ENCODE measurements at places on chromosomes 13 and 19. TPM values are rescaled to one million over a fixed set of nuclear protein-coding genes. Genes with fewer than 3 reads are reported as not detected.

DNA sequence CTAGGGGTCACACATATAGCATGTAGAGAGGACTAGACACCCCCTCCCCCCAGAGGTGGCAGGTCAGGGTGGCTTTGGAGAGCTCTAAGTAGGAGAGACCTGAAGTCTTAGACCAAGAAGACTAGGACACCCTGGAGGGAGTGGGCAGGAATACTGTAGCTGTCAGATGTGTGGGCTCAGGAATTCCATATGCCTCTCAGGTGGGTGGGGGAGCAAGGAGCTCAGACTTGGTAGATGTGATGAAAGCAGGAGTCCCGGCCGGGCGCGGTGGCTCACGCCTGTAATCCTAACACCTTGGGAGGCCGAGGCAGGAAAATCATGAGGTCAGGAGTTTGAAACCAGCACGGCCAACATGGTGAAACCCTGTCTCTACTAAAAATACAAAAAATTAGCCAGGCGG lies 1.6 kb downstream of the CRB3 start:
- no peak for DNase-seq

DNA sequence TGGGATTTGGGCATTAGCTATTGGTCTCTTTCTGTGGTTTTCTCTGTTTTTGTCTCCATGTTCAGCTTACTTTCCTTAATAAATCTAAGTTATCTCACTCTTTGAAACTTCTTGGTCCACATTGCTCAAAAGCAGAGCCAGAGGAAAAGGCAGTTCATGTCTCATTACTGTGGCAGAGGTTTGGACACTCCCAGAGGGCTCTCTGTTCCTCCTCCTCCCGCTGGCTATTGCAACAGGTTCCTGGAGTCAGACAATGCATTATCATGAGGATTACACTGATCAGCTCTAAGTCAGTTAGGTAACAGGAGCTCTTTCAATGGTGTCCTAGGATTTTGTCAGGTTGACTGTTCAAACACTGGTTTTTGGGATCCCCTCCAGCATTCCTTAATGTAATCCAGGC lies 298.8 kb downstream of the NDFIP2 start:
- no peak for DNase-seq

DNA sequence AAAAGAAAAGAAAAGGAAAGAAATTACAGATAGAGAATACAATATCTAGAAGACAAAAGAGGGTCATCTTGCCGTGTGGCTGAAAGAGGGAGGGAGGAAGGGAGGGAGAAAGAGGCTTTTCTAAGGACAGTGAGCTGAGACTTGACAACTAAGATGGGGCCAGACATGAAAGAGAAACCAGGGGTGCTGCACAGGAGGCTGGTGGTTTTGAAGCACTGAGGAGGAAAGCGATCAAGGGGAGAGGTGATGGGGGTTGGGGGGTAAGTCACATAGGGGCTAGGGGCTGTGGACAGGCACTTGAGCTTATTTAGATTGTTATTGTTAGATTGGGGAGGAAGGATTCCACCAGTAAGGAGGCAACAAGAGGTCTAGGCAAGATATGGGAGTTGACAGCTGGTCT lies 17.3 kb downstream of the PNPLA6 start:
- no peak for DNase-seq

Gene ZNF611
- 20.9 TPM for total RNA-seq

- peak; percentile 38 for DNase-seq
Measured at GRCh38 chr19:55248166-55248675, 10.6 kb downstream of the PPP6R1 start.

Gene OR7C1
- not detected for total RNA-seq

Gene WTIP
- total RNA-seq, result 74.0 TPM

Data from aorta (tissue), 5 donors.